ENCODE measurements at places on chromosomes 4 and X. TPM values are rescaled to one million over a fixed set of nuclear protein-coding genes. Genes with fewer than 3 reads are reported as not detected.
A peak's percentile ranks its signal among the peaks of the same experiment; 100 is the strongest.

SERPINA7 gene
- not detected for total RNA-seq

ARHGAP4 gene
- 49.6 TPM for total RNA-seq

GLRA2 gene
- not detected for total RNA-seq

GRCh38 chr4:8181844-8182243 lies 17.2 kb upstream of the SH3TC1 start:
- peak; percentile 72 for DNase-seq

DNA sequence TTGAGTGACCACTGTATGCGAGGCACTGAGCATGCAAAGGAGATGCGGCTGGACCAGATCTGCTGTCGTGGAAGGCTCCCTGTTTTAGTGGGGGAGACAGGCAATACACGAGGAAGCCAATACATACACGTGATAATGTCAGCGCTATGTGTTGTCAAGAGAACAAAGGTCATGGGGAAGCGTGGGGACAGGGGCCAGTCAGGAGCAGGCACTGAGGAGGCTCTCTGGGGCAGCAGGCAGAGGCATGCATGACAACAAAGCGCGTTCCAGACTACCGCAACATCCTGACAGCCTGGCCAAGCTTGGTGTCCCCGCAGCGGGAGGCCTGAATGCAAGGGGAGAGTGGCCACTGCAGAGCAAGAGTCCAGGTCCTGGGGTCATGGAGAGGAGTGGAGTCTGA lies 61.9 kb downstream of the DCTD start:
- no peak for DNase-seq

DNA sequence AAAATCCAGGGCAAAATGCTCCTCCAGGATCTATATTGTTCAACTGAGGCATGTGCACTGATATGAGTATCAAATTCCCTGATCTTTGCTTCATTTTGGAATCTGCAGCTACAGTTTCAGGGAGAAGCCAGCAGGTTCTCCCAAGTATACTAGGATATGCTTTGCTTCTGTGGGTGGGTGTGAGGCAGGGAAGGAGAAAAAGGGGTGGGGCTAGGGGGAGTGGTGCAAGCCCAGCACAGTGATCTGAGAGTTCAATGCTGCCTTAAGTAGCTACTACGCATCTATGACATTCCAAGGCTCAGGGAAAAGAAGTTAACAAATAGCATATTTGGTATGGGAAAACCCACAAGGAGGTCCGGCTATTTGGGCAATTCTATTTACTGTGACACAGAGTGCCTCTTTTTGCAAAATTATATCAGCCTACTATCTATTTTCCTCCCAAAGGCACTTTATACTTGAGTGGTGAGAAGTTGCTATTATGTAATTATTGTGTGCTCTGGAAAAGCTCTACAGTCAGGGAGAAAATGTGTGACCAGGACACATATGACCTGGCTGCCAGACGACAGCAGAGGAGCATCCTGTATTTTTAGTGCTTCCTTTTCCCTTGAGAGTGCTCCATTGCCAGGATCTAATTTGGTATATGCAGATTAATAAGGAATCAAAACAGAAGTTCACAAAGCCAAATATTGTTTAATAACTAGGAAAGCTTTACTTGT lies 162.0 kb downstream of the RNF150 start:
- no peak for DNase-seq

- DNase-seq: peak; percentile 23
Measured at GRCh38 chr4:86594559-86595425, 677 bp downstream of the PTPN13 start.

GRCh38 chrX:8726031-8726652 lies 5.8 kb downstream of the ANOS1 start:
- no peak for DNase-seq

GRCh38 chr4:14844061-14844460 lies 158.2 kb upstream of the CPEB2 start:
- no peak for DNase-seq

DNA sequence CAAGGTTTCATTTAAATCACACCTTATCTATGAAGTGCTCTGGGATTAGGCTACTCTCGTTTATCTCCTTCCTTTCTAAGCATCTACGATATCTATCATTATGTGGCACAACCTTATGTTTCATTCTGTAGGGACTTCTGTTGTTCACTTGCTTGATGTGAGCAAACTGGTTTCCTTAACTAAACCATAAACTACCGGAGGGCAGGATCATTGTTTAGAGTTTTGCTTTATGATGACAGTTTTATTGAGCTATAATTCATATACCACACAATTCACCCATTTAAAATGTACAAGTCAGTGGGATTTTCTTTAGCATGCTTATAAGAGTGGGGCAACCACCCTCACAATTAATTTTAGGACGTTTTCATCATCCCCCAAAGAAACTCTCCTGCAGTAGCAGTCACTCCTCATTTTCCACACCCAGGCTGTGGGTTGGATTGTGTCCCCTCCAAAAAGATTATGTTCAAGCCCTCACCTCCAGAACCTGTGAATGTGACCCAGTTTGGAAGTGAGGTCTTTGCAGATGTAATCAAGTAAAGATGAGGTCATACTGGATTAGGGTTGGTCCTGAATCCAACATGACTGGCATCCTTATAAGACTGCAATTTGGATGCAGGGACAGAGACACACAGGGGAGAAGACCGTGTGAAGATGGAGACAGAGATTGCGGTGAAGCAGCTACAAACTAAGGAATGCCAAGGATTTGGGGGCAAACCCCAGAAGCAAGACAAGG lies 42.1 kb upstream of the SH3RF1 start:
- DNase-seq: no peak

DNA sequence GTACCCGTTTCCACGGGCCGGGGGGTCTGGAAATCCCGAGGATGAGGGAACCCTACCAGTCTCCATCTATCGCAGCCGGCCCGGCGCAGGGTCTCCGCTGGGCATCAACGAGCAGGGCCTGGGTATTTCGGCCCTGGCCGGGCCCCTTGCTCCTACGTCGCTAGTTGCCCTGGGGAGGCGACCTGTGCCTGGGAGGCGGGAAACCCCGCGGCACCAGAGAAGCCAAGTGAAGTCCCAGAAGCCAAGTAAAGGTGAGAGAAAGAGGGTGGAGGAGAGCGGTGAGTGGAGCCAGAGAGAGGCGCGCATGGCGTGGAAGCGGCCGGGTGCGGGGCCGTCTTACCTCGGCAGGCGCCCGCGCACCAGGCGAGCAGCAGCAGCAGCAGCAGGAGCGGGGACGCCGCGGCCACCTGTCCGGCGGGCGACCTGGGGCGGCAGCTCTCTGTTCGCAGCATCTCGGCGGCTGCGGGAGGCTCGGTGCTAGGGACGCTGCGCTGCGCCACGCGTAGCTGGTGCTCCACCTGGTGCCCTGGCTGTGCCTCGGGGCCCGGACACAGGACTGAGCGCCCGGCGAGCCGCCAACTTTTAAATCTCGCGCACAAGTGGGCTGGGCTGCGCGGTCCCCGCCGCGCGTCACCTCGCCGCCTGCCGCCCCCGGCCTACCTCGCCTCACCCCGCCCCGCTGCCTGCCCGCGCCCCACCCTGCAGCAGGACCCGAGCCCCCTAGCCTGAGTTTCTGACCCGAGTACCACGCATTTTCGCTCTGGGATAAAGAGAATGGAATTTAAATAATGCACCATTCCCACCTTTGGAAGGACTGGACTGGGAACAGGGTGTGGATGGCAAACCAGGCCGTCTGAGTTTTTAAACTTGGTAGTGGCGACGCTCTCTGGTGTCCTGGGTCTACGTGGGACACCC lies at the start of gene NMU:
TSS of gene NMU (minus strand) at position 558 of the 915 bp plus-strand sequence. CDS start at position 452, 106 bp downstream.
- DNase-seq: peak; percentile 54

DNA sequence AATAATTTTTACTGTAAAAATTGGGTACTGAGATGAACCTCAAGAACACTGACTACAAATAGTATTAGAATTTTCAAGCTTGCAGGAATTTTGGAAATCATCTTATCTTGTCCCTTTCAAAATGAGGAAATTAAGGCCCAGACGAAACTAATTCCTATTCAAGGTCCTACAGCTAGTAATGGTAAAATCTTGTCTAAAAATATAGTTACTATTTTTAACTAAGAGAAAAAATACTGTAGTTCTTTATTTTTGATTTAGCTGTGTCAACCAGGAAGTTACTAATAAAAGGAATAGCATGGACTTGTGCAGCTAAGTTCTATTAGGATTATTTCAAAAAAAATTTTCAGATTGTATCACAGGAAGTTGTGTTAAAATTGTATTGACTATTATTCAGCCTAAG lies 12.7 kb downstream of the PRIMPOL start:
- no peak for DNase-seq
